ENCODE measurements at places on chromosomes 3 and 15. TPM values are rescaled to one million over a fixed set of nuclear protein-coding genes. Genes with fewer than 3 reads are reported as not detected.

Gene CD200R1
- not detected for total RNA-seq

Gene CD80
- total RNA-seq = not detected

Gene CKMT1B
- 47.5 TPM for total RNA-seq

Gene VWA5B2
- total RNA-seq = 0.33 TPM

Gene CYP1A2
- total RNA-seq = not detected

Gene SPINT1
- total RNA-seq = 154 TPM

All from mammary epithelial cell (primary cell).